ENCODE measurements at places on chromosomes 6 and 20.

- no peak for DNase-seq
Measured at GRCh38 chr6:155004017-155004416, 8.9 kb downstream of the TIAM2 start.

DNA sequence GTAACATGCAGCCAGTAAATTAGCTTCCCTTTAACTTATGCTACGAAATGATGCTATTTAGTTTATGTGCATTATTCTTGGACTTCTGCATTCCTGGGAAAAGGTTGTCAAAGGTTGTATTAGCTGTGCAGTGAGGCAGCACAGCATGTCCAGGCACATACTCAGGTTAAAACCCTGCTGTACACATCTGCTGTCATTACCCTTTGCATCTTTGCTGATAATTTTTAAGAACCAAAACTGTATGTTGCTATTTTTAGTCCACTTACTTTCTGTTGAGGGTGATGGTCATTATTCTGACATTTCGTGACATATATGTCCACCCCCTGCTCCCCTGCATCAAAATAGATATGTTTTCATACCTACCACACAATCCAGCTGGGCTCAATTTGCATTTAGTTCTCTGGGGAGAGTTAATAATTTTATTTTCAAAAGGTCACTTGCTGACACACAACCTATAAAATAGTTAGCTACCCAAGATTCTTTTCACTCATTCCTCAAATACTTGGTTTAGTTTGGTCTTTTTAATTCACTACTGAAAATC is 142.5 kb upstream of the SPACA1 start:
- no peak for DNase-seq

DNA sequence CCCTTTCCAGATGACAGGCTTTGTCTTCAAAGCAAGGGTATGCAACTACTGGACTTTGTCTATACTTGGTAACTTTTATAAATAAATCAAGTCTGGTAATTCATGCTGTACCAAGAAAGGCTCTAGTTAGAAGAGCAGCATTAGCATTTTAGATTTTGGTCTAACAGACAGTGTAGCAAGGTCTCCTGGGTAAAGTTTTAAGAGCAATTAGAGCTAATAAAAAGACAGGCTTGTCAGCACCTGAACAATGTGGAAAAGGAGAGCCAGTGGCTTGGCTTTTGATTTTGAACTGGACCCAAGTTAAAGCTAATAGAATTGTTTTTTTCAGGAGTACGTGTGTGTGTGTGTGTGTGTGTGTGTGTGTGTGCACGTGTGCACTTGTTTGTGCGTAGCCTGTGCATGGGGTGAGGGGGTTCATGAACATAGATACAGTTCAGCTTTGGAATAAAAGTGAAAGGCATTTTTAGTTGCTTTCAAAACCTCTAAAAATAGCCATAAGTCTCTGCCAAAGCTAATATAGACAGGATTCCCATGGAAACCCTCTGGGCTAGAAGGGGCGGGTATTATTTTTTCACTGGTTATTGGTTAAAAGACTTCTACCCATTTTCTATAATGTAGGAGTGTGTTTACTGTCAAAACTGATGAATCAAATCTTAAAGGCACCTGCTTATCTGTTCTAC is 138.4 kb downstream of the KCNQ5 start:
- DNase-seq, result no peak

GRCh38 chr6:13351271-13351670 is 22.9 kb upstream of the TBC1D7 start:
- no peak for DNase-seq

DNA sequence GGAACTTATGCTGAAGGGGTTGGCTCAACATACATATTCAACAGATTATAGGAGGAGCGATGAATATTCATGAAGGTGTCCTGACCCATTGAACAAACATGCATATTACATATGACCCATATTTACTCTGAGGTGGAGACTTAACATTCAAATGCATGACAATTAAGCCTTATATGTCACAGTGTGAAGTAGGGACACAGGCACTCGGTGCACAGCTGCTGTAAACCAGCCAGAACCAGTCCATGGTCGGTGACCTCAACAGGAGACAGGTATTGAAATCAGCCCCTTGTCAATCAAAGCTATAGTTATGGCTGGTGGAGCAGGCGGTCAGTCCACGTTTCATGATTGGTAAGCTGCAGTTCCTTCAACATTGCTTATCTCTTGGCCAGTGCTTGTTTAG is 347.3 kb downstream of the THBS2 start:
- DNase-seq, result no peak

DNA sequence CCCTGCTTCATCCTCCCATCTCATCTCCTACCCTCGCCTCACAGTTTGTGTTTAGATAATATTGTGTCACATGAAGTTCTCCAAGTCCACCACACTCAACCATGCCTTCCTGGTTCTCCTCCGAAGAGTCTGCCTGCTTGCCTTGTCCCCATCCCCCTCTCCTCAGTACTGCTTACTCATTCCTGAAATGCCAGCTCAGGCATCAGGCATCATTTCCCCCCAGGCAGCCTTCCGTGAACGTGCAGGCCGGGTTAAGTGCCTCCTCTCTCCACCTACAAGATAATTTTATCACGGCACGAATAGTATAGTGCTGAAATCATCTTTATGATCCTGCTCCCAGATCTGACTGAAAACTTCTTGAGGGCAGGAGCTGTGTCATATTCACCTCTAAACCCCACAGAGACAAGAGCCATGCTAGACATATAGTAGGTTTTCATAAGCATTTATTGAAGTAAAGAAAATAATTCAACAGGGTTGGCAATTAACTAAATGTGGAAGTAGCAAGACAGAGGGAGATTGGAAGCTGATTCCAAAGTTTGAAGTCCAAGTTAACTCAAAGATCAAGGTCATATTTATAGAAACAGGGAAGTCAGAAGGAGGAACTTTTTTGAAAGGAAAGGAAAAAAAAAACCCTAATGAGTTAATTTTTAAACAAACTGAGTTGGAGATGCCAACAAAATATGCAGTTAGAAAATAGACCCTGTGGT is 48.7 kb upstream of the BMP2 start:
- no peak for DNase-seq

DNA sequence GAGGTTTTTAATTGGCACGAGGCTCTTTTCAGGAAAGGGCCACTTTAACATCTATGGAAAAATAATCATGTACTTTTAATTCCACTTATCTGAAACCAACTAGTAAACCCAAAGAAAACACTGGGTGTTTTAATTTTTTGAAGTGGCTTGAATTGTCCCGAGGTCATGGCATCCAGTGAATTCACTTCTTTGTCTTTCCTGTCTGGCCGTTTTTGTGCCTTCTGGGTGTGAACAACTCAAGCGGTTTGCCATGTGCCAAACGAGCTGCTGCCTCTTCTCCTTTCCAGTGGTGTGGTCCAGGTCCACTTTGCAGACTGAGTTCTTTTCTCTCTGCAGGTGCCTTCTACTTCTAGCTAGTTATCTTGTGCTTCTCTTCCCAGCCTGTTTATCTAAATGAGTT is 117.5 kb downstream of the PLCB4 start:
- DNase-seq, result no peak

DNA sequence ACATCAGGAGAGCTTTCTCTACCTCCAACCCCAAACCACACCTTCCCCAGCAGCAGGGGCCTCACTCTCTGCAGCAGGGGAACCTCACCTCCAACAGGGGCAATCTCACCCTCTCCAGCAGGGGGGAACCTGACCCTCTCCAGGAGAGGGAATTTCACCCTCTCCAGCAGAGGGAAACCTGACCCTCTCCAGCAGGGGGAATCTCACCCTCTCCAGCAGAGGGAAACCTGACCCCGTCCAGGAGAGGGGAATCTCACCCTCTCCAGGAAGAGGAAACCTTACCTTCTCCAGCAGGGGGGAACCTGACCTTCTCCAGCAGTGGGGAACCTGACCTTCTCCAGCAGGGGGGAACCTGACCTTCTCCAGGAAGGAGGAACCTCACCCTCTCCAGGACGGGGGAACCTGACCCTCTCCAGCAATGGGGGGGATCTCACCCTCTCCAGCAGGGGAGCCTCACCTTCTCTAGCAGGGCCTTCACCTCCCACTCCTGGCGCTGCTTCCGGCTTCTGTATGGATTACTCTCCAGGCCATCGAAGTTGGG is 3.1 kb downstream of the B3GALT4 start:
- no peak for DNase-seq

Data from activated effector memory CD4-positive, alpha-beta T cell treated with anti-CD3 and anti-CD28 coated beads, Interleukin-2, amount 50 U/mL, for 16 hours (primary cell).